ENCODE measurements at places on chromosomes 5 and 9.
A peak's percentile ranks its signal among the peaks of the same experiment; 100 is the strongest.

DNA sequence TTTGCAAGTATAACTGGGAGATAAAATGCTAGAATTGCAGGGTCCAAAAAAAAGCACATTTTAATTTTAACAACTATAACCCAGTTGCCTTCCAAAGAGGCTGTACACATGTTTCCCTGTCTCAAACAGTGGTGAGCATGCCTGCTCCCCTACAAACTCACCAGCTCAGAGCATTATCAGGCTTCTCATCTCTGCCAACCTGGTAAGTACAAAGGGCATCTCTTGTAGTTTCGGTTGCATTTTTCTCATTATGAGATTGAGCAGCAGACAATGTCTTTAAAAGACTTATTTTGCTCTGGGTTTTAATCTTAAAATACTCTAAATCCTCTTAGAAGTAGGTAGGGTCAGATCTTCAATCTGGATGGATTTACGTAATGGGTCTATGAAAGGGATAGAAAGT, 107.1 kb upstream of the MSX2 start:
- DNase-seq, result no peak

GRCh38 chr5:9971301-9971700, 278.4 kb downstream of the ATPSCKMT start:
- no peak for DNase-seq

GRCh38 chr5:83919071-83920041, 198.7 kb upstream of the HAPLN1 start:
- no peak for DNase-seq

- no peak for DNase-seq
Observed at GRCh38 chr5:132070460-132071337, 2.9 kb upstream of the CSF2 start.

- DNase-seq, result peak; percentile 93
Observed at GRCh38 chr9:124861342-124862229, at the start of the genes ARPC5L and RPL35. TSS of gene ARPC5L (plus strand) at chr9:124862130. CDS start at chr9:124869291, 7,161 bp downstream. TSS of gene RPL35 (minus strand) at chr9:124861957. CDS start at chr9:124861912, 45 bp downstream.

- DNase-seq, result no peak
Observed at GRCh38 chr9:134377976-134378375, 51.7 kb downstream of the RXRA start.

DNA sequence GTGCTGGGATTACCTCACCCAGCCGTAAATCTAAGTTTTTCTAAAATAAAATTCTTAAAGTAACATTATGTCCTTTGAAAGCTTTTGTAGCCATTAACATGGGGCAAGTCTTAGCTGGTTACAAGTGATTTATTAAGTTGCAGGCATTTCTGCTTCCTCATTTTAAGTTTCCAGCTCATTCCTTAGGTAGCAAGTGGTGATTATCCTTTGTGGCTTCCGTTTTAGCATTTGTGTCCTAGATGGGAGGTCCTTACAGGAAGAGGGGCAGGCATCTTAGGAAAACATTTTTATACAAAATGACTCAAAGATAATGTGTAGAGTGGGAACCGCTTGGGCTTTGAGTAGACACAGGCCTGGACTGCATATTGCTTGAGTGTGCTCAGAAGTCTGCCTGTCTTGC, 35.0 kb upstream of the ROPN1L start:
- DNase-seq, result no peak

GRCh38 chr5:147689426-147689825, 93.1 kb downstream of the JAKMIP2 start:
- DNase-seq, result no peak

GRCh38 chr5:126339215-126339805, 83.9 kb upstream of the GRAMD2B start:
- peak; percentile 2 for DNase-seq

DNA sequence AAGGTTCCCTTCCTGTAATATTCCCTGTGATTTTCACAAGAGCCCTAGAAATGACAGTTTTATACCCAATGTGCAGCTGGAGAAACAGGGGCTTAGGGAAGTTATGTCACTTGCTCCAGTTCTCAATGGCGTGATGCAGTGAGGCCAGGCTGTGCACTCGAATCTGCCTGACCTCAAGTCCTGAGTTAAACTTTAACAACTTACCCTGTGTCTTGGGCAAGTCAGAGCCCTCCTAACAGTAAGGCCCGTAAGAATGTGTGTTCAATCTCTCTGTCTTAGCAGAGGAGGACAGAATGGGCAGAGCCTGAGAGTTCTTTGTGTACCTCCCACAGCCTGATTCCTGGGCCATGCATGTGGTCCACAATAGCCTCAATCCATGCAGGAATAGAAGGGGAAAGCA, 181.1 kb downstream of the TRIM32 start:
- DNase-seq, result no peak

- no peak for DNase-seq
Observed at GRCh38 chr5:101532430-101532829, 629.3 kb upstream of the ST8SIA4 start.
